Mucosa of descending colon (tissue), 3 donors: ENCODE measurements at places on chromosomes 5 and 9. TPM values are rescaled to one million over a fixed set of nuclear protein-coding genes. Genes with fewer than 3 reads are reported as not detected.

The MARCOL gene
- 0.82 TPM for total RNA-seq

DNA sequence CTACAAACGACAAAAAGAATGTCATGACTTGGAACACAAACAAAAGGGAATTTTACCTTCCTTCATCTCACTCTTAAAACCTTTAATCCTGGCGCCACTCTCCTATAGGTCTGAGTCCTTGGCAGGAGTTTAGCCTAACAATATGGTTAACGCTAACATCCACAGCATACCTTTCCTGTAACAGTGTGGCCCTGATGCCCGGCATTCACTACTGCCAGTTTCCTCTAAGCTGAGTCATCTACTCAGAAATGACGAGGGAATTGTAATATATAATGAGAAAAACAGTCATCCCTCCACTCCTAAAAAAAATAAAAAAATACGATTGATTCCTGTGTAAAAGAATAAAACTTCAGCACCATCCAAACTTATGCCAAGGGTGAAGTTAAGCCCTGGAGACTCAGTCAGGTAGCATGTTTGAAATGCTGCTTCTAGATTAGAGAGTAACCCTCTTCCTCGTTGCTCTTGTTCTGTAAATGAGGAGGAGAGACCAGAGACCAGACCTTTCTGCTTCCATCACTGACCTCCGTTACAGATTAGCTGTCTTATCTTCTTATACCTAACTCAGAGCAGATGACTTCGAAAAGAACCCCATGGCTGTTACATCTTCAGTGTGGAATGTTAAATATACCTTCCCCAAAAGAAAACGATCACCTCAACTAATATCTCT is 37.4 kb downstream of the CCDC125 start:
- DNase-seq: no peak

The TNFSF15 gene
- total RNA-seq: 2.8 TPM

- no peak for DNase-seq
Measured at GRCh38 chr9:21266733-21267484, 27.1 kb upstream of the IFNA14 start.

The C7 gene
- total RNA-seq: 9.2 TPM

DNA sequence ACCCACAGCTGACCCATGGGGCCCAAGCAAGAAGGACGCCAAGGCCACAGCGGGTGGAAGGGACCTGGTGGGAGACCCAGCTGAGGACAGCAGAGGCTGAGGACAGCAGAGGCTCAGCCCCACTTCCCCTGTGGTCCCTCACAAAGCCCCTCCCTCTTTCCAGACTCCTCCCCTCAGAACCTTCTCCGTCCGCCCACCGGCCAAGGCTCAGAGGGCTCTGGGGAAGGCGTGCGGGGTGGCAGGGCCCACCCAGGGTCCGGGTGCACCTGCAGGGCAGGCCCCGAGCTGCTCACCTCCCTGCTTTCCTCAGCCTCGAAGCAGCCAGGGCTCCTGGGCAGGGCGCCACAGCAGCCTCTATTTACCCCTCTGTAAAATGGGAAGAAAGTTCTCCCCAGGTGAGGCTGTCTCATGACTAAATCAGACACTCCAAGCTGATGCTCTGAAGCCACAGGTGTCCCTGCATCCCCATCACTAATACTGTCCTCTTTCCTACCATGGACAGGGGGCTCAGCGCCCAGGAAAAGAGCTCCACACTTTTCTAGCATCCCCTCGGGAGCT is 137.9 kb upstream of the PPP1R26 start:
- no peak for DNase-seq
